ENCODE measurements at places on chromosomes 11 and 22.

DNA sequence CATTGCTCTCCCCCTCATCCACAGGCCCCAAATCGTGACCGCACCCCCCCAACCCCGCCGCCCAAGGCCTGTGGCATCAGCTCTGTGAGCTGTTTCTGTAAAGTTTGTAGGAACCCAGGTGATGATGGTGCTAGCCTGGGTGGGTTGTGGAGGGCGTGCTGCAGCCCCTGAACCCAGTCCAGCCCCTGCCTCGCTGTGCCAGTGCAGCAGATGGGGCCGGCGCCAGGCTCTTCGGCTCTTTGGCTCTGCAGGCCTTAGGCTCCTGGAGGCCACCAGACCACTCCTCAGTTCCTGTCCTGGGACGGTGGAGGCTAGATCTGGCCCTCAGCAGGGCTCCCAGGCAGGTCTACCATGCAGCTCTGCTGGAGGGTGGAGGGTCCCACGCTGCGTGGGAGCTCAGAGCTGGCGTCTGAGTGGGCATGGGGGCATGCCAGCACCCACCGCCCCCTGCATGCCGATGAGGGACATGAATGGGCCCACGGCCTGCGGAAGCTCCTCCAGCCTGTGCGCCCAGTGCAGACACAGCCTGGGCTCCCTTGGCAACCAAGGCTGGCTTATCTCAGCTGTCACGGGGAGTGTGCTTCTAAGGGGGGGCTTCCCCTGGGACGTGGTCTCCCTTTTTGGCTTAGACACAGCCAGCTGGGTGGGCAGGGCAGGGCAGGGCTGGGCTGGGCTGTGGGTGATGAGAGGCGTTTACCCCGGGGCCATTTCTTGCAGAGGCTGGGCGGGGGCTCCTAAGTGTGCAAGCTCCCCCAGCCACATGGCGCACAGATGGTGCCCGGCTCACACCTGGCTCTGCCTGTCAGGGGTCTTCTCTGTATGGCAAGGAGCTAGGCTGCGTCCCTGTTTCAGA lies 1187.6 kb downstream of the BRD1 start:
- no peak for DNase-seq
- H3K36me3 ChIP-seq, result no peaks in the 10 kb centered on the region
- H3K4me3 ChIP-seq, result no peak overlapping the region
- no peak overlapping the region for H3K27ac ChIP-seq
- H3K27me3 ChIP-seq, result no peaks in the 10 kb centered on the region

DNA sequence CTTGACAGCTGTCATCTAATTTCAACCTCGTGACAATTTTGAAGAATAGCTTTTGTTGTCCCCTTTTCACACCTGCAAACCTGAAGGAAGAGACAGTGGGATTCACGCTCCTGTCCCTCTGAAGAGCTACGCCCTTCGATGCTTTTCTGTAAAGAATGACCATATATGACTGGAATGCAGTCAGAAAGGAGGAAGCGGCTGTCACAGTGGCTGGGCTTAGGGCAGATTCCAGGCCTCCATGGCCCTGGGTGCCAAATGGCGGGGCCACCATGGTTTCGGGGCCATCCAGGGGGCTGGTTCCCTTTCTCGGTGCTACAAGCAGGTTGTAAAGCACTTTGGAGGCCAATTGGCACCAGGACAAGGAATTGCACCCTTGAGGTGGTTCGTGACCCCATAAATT lies 22.2 kb upstream of the FGF19 start:
- H3K36me3 ChIP-seq, result no peaks in the 10 kb centered on the region
- peaks cover 11% of the 10 kb centered on the region for H3K4me1 ChIP-seq
- H3K27ac ChIP-seq, result no peak overlapping the region

DNA sequence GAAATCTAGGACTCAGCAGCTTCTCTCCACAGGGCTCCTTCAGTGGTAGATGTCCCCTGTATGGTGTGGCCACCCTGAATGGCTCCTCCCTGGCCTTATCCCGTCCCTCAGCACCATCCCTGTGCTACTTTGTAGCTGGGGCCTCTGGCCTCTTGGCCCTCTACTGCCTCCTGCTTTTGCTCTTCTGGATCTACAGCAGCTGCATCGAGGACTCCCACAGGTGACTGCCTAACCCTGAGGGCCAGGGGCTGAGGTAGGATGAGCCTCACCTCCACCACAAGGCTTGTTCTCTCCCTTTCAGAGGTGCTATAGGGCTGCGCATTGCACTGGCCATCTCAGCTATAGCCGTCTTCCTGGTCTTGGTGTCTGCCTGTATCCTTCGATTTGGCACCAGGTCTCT lies 1.8 kb downstream of the TMEM179B start:
- H3K27ac ChIP-seq, result peak overlapping the region; percentile 96
- H3K36me3 ChIP-seq, result peaks cover 34% of the 10 kb centered on the region
- H3K4me1 ChIP-seq, result peaks cover 47% of the 10 kb centered on the region
- H3K4me3 ChIP-seq, result peak overlapping the region; percentile 19
- DNase-seq, result no peak
- no peaks in the 10 kb centered on the region for H3K27me3 ChIP-seq

DNA sequence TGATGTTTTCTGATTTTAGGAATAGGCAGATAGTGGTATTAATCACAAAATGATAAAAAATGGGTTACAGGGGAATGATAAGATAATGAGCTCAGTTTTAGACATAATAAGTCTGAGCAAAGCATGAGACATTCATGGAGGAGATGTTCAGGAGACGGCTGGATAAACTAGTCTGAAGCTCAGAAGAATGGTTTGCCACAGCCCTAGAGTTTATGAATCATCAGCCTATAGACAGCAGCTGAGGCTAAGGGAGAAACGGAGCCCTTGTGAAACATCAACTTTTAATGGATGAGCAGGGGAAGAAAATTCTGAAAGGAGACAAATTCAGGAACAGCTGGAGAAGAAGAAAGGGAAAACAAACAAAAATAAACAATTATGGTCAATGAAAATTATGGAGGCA lies 87.2 kb downstream of the RELT start:
- no peaks in the 10 kb centered on the region for H3K27me3 ChIP-seq
- no peak overlapping the region for H3K4me3 ChIP-seq
- DNase-seq, result no peak
- H3K4me1 ChIP-seq, result no peaks in the 10 kb centered on the region

DNA sequence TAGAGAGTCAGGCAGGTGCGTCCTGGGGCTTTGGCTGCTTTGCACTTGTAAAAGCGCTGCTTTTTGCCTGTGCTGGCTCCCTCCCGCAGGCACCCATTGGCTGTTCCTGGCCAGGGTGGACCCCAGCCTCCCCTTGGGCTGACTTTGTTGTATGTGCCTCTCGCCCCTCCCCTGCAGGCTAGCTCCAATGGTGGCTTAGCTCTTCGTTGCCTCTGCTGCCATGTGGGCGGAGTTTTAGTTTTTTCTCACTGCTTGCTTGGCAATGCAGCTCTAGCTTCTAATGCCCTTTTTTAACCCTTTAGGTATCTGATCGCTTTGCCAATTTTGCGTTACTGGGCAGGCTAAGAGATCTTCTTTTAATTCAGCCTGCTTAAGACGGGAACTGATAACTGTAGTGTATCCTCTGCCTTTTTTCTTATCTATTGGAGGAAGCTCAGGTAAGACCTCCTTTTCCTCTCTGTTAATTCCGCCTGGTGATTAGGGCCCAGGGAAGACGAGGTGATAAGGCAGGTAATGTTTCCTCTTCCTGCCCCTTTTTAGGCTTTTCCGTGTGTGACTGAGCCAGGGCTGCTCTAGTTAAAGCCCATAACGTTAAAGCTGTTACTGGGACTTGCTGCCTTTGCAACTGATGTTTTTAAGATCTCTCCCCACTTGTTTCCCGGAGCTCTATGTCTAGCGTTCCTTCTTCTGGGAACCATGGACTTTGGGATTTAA lies 11.7 kb upstream of the GLYATL1 start:
- no peak overlapping the region for H3K27ac ChIP-seq
- no peak for DNase-seq
- H3K4me3 ChIP-seq, result no peak overlapping the region
- H3K36me3 ChIP-seq, result no peaks in the 10 kb centered on the region
- H3K27me3 ChIP-seq, result no peaks in the 10 kb centered on the region

GRCh38 chr11:64643920-64644646 lies 53.1 kb downstream of the SLC22A12 start:
- no peak for DNase-seq
- no peak overlapping the region for H3K4me3 ChIP-seq
- no peak overlapping the region for H3K27ac ChIP-seq
- H3K36me3 ChIP-seq, result no peaks in the 10 kb centered on the region

GRCh38 chr11:11427542-11427941 lies 74.5 kb upstream of the CSNK2A3 start:
- peaks cover 8% of the 10 kb centered on the region for H3K4me1 ChIP-seq

- no peak overlapping the region for H3K4me3 ChIP-seq
- peak; percentile 8 for DNase-seq
- no peaks in the 10 kb centered on the region for H3K4me1 ChIP-seq
These were observed 60.0 kb downstream of the PKNOX2 start for GRCh38 chr11:125224391-125225021.

DNA sequence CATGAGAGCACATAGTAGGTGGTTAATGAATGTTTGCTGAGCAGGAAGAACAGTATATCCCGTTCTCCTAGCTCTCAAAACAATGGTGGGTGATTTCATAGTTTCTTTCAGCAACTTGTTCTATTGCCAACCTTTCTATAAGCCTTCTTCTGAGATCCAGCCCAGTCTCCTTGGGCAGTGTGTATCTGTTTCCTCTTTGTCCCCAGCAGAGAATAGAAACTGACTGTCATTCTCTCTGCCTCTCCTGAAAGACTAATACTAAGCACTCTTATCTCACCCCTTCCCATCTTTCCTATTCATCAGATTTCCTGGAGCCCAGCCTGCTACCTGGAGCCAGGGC lies 272.9 kb downstream of the ST3GAL4 start:
- H3K27ac ChIP-seq, result no peak overlapping the region
- no peaks in the 10 kb centered on the region for H3K36me3 ChIP-seq
- no peak for DNase-seq
- peaks cover 53% of the 10 kb centered on the region for H3K27me3 ChIP-seq
- no peaks in the 10 kb centered on the region for H3K4me1 ChIP-seq
- no peak overlapping the region for H3K4me3 ChIP-seq

GRCh38 chr11:325796-326591 lies 5.3 kb upstream of the IFITM3 start:
- H3K27me3 ChIP-seq, result no peaks in the 10 kb centered on the region
- H3K36me3 ChIP-seq, result no peaks in the 10 kb centered on the region
- H3K4me1 ChIP-seq, result no peaks in the 10 kb centered on the region
- no peak for DNase-seq
- H3K27ac ChIP-seq, result no peak overlapping the region

DNA sequence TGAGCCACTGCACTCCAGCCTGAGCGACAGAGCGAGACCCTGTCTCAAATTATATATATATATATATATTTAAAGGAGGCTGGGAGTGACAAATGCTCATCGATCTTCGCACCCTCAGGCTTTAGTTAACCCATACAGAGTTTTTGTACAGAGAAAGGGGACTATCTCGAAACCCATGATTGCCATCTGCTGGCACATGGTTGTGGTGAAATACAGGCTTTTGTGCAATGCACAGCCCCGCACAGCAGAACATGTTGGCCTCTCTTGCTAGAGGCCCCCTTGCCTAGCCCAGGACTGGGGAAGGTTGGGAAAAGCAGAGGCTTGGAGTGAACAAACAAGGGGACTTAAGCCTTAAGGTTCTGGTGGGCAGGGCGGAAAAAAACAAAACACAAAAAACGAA lies 3.6 kb downstream of the MYBPC3 start:
- peak; percentile 32 for DNase-seq
- no peak overlapping the region for H3K4me3 ChIP-seq
- no peaks in the 10 kb centered on the region for H3K27me3 ChIP-seq
- H3K4me1 ChIP-seq, result no peaks in the 10 kb centered on the region
- no peak overlapping the region for H3K27ac ChIP-seq

Data from HCT116 (cell line).